ENCODE measurements at places on chromosomes 12 and 14.

- H3K27me3 ChIP-seq, result no peaks in the 10 kb centered on the region
- no peaks in the 10 kb centered on the region for H3K36me3 ChIP-seq
- peaks cover 20% of the 10 kb centered on the region for H3K4me1 ChIP-seq
- DNase-seq, result no peak
- H3K27ac ChIP-seq, result no peak overlapping the region
These were observed 1.2 kb downstream of the TTC7B start for GRCh38 chr14:90814806-90815571.

DNA sequence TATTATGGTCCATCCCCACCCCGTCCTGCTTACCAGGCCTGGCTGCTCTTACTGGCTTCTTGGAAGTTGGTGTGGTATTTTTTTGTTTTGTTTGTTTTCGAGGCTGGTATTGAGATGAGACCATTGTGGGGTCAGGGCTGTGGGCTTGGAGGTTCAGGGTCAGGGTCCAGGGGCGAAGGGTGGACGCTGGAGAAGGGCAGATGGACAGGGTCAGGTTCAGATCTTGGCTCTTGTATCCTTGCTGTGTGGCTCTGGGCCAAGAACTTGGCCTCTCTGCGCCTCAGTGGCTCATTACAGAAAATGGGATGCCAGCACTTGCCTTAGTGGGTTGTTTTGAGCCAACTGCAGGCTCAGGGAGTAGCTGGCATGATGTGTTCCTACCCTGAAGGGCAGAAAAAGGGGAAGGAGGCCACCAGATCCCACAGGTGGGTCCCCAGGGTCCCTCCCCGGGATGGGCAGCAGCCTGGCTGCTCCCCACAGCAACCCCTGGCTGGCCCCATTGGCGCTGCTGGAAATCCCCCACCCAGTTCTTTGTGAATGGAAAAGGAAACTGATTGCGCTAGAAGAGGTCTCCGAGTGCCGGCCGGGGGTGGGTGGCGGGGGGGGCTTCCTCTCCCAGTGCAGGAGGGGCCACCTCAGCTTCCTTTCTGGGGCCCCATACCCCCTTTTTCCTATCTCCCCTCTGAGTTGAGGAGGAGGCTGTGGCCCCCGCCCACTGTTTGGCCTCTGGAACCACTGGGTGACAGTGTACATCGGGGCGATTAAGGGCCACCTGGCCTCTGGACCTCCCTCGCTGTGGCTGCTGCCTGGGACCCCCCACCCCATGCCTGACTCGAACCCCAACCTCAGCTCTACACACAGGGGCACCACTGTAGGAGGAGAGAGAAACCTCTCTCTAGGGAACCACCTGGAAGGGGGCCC lies 25.0 kb downstream of the SH2B3 start:
- DNase-seq, result no peak
- no peaks in the 10 kb centered on the region for H3K27me3 ChIP-seq
- H3K27ac ChIP-seq, result peak overlapping the region; percentile 91
- H3K4me3 ChIP-seq, result no peak overlapping the region
- no peaks in the 10 kb centered on the region for H3K36me3 ChIP-seq

GRCh38 chr14:56494167-56494566 lies 85.4 kb upstream of the TMEM260 start:
- DNase-seq, result no peak
- no peak overlapping the region for H3K4me3 ChIP-seq

GRCh38 chr12:65015850-65016249 lies 105.3 kb downstream of the WIF1 start:
- no peak overlapping the region for H3K27ac ChIP-seq
- no peak overlapping the region for H3K4me3 ChIP-seq
- H3K27me3 ChIP-seq, result no peaks in the 10 kb centered on the region
- H3K4me1 ChIP-seq, result no peaks in the 10 kb centered on the region
- no peak for DNase-seq
